ENCODE measurements at places on chromosomes 6 and 20.

DNA sequence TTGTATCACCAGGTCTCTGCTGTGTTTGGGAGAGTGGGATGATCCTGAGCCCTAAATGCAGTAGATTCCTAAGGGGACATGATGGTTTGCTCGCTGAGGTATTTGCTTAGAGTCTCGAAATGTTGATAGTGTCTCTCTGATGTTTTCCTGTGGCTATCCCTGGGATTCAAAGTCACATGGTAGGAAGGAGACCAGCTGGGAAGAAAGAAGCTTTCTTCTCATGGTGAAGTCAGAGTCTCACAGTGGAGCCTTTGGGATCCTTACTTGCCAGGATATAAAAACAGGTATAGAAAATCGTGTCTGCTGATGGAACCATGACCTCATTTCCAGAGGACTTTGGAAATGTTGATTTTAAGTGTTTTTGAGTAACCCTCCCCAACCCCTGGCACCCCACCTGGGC lies 259.3 kb upstream of the SUPT3H start:
- DNase-seq, result no peak

DNA sequence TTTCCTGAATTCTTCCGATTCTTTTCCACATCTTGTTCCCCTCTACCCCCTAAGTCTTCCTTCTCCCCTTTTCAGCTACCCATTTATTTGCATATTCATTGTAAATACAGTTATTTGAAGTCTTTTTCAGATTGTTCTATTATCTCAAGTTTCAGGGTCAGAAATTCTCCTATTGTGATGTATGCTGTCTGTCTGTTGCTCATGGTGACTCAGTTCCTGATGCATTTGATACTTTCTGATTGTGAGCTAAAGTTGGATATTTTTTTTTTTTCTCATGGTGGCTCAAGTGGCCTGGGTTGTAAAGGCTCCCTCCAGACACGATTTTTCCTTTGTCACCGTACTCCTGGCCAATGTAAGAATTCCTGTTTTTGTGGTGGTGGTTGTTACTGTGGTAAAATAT lies 4.9 kb upstream of the PI16 start:
- DNase-seq, result no peak

DNA sequence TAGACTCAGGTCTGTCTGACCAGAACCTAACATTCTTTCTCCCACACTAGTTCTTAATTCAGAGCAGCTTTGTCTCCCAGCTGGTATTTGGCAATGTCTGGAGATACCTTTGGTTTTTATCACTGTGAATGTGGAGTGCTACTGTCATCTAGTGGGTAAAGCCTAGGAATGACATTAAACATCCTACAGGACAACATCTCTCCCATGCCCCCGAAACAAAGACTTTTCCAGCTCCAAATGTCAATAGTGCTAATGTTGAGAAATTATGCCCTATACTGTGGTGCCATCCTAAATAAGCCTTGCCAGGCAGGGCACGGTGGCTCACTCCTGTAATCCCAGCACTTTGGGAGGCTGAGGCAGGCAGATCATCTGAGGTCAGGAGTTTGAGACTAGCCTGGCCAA lies 4.2 kb upstream of the TTPAL start:
- peak; percentile 50 for DNase-seq

GRCh38 chr6:113048741-113049140 lies 701.6 kb downstream of the RFPL4B start:
- no peak for DNase-seq

DNA sequence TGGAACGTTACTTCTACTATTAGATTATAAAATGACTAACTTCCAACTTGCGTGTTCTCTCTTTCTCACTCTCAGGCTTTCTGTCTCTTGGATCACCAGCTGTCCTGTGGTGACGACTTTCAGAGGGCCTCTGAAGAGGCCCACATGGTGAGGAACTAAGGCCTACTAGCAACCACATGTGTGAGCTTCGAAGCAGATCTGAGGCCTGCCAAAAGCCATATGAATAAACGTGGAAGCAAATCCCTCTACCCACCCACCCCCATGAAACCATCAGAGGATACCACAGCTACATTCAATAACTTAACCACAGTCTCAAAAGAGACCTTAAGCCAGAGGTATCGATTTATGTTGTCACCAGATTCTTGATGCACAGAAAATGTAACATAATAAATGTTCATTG lies 13.5 kb upstream of the BMP5 start:
- DNase-seq, result no peak

DNA sequence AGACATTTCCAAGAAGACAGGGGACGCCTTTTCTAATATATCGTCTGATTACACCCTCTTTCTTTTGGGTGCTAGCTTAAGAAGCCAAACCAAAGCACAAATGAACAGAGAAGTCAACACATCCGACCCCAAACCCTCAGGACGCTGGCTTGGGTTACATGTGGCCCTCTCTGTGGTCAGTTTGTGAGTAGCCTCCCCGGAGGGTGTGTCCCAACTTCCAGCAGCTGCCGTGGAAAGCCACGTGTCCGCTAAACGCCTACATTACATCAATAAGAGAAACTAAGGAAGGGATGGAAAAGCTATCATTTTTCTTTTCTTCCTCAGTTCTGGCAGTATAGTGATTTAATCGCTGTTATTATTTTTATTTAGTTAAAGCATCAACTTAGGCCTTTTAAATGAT lies 487 bp upstream of the BMP6 start:
- DNase-seq, result peak; percentile 80

DNA sequence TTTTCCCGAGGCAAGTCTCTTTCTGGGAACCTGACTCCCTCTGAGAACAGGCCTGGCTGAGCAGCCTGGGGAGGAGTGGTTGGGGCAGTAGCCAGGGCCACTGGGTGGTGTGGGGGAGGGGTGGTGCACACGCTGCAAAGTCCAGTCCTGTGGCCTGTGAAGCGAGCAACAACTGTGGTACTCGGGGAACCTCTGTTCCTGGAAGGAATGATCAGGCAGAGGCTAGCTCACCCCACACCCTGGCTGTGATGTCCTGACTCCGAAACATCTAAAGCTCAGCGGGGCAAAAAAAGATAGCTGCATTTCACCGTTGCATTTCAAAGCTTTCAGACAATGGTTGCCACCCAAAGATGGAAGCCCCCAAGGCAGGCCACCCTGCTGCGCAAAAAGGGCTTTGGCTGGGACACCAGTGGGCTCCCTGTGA lies 25.5 kb downstream of the PCK1 start:
- DNase-seq, result no peak

GRCh38 chr6:132147530-132148011 lies 196.4 kb upstream of the CCN2 start:
- no peak for DNase-seq

DNA sequence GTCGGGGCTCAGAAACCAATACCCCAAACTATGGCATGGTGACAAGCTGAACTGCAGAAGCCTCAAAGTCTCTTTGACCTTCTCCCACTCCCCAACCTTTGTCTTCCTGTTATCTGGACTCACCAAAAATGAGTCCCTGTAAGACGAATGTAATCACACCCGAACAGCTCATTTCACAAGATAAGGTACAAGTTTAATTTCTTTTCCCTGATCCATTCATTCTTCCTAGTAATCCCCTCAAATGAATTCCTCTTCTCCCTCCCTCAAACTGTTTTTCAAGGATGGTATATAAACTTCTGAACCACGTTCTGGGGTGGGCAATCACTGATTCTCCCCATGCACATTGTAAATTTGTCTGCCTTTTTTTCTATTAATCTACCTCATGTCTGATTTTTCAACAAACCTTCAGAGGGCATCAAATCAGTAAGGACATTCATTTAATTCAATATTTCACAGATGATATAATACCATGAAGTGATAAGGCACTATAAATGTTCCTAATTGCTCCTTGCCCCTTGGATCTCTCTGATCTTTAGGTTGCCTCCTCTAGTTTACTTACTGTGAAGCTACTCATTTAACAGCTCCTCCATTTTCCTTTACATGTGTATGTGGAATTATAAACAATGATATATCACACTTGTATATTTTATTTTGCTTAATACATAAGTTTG lies 77.2 kb downstream of the OR2B2 start:
- peak; percentile 73 for DNase-seq

DNA sequence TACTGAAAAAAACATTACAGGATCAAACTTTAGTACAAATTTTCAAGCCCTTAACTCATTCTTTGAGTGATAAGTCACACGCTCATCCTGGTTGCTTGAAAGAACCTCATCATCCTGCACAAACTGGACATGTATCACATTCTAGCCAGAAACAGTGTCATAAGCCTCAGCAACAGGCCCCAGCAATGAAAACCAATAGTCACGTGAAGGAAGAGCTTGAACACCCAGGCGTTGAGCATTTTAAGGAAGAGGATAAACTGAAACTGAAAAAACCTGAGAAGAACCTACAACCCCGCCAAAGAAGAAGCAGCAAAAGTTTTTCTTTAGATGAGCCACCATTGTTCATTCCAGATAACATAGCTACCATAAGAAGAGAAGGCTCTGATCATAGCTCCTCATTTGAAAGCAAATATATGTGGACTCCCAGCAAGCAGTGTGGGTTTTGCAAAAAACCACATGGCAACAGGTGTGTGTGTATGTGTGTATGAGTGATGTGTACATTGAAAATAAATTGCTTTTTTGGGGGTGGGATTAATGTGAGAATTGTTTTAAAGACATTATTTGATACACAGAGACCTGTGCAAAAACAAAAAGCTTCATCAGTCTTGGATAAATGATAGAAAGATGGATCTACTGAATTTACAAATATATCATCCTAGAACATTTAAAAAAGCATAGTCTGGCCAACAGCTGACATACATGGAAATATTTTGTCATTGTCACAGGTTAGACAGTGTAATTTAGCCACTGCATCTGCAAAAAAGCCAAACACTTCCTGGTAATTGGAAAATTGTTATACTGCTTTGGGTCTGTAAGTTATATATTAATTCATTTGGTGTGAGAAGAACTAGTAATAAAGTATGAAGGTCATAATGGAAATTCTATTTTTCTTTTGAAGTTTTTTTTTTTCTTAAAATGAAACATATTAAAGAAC lies 50.1 kb downstream of the PHF3 start:
- DNase-seq, result no peak

DNA sequence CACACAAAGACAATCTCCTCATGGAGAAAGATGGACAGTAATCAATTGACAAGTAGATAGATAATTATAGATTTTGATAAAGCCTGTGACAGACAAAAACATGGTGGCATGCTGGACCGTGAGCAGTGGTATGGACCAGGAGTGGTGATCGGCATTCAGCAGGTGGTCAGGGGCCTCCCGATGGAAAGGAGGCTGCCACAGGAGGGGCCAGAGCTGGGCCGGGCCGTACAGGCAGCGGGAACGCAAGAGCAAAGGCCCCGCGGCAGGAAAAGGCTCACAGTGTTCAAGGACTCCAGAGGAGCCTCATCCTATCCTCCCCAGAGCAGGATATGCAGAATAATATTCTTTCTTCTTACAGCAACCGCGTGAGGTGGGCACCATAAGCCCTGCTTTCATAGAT lies 123.7 kb downstream of the EYA2 start:
- DNase-seq, result no peak

GRCh38 chr6:90485635-90486277 lies 101.1 kb downstream of the MAP3K7 start:
- no peak for DNase-seq

DNA sequence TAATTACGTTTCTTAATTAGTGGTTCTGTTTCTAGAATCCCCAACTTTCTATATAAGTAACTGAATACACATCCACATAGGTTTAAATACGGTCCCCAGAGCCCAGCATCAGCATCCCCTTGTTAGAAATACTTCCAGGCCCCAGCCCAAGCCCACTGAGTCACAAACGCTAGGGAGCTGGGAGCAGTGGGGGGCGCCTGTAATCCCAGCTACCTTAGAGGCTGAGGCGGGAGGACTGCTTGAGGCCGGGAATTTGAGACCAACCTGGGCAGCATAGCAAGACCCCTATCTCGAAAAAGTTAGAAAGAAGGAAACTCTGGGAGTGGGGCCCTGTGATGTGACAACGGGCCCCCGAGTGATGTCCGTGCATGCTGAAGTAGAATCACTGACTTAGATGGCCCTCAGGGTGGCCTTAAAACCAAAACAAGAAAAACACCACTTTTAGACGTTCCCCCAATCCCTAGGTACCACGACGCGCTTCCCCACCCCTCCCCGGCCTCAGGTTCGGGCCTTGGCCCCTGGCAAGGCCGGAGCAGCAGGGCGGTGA lies 1.3 kb upstream of the PPP1R3G start:
- no peak for DNase-seq

GRCh38 chr6:24440897-24441598 lies 38.3 kb downstream of the MRS2 start:
- DNase-seq, result no peak

- no peak for DNase-seq
Measured at GRCh38 chr20:1429143-1429728, 36.4 kb upstream of the FKBP1A start.

- no peak for DNase-seq
Measured at GRCh38 chr6:156060013-156060412, 604.4 kb upstream of the NOX3 start.

DNA sequence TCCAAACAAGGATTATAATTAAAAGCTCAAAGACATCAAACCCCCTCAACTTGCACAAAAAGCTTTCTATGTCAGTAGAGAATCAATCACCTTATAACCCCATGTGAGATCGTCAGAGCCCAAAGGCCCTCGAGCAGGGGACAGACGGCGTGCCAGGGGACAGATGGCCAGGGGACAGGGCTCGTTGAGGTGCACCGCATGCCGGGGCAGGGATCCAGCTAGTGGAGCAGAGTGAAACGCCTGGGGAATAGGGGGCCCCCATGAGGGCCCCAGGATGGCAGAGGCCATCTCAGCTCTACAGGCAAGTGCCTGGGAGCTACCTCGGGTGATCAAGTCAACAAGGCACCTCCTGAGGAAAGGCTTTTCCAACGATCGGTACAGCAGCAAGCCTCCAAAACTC lies 28.6 kb downstream of the DIDO1 start:
- DNase-seq, result no peak

DNA sequence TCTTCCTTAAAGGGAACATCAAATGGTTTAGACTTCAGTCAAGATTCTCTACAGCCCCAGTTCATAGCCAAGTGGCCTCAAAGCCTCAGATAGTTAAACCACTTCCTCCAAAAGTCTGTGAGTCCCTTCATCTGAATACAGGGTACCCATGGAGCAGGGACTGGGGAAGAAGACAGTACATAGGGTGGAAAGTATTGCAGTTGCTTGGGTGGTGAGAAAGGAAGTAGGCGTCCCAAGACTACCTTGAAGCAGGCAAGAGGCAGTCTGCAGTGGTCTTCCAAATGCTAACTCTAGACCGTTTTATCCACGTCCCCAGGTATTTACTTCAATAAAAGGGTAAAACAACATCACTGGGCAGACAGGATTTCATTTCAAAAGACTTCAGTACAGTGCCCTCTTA lies 2.0 kb downstream of the FYN start:
- DNase-seq, result peak; percentile 75

- DNase-seq, result no peak
Measured at GRCh38 chr20:57457243-57458095, 66.3 kb downstream of the RBM38 start.

- DNase-seq, result no peak
Measured at GRCh38 chr6:15800841-15801617, 138.2 kb upstream of the DTNBP1 start.

DNA sequence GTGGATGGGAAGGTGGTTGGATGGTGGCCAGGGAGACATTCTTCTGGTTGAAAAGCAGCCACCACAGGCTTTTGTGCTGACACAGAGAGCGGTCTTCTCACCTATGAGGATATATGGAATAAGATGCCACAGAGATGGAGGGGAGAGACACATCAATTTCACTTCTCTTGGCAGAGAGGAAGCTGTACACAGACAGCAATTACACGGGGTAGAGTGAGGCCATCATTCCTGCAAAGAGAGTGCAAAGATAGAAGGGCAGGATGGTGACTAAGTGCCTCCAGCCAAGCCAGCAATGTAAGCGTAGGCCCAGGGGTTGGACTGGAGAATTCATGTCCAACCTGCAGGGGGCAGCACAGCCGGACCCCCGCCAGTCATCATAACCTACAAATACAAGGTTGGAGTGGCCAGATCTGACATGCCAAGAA lies 56.4 kb downstream of the NRN1 start:
- DNase-seq, result peak; percentile 51

GRCh38 chr6:65922049-65922448 lies 215.0 kb upstream of the EYS start:
- DNase-seq, result no peak

All from OCI-M1 (cell line).